Left lobe of liver (tissue), 2 donors: ENCODE measurements at places on chromosomes 2 and 18.

DNA sequence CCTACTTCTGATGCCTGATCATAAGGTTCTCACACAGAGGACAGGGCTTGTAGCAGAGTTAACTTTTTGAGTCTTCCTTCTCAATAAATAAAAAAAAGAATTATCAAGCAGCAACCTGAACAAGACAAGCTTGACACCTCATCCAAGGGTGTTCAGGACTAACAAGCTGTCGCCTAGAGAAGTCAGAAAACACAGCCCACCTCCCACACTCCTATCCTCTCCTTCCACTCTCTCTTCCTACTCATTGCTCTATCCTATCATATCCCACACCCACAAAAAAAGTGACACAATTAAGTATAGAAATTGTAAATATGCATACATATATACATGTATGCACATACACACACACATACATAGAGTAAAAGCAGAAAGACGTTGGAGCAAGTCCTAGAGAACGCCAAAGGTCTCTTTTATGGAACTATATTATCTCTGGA, 5.4 kb downstream of the NBAS start:
- no peak for DNase-seq

GRCh38 chr18:7273301-7273921, 42.5 kb downstream of the LRRC30 start:
- DNase-seq = peak; percentile 54

- DNase-seq = no peak
Measured at GRCh38 chr2:18836436-18836835, 247.1 kb upstream of the NT5C1B start.

GRCh38 chr2:67579806-67580205, 182.7 kb downstream of the ETAA1 start:
- DNase-seq = no peak

DNA sequence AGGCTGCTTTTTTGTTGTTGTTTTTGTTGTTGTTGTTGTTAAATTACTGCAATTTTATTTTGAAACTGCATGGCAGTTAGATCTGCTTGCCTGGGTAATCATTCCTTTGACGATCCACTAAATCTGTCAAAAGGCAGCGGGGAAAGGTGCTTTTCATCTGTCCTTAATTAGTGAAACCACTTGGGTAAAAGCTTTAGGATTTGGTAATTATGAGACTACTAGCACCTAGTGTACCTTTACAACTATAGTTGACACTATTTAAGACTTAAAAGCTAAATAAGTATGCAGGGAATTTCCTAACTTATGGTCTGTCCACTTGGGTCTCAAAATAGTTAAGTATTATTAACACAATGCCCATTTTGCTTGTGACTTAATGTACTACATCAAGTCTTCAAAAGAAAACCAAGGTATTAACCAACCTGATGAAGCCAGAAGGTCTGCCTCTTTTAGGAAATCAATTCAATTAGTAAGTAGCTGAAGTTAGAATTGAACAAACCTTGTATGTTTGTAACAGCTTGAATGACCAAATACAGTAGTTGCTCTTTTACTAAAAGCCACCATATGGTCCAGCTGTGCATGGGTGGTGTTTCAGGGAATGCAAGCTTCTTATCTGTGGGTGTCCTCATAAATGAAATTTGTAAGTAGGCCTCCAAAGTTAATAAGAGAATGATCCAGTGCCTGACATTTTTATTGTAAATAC, 44.8 kb downstream of the NAB1 start:
- DNase-seq = no peak

GRCh38 chr2:52874466-52875106, 893.0 kb upstream of the CHAC2 start:
- DNase-seq = no peak
